ENCODE measurements at places on chromosomes 7 and 10.

GRCh38 chr7:120856198-120856597, 1.7 kb downstream of the TSPAN12 start:
- no peak for DNase-seq

GRCh38 chr7:105910172-105910571, 33.8 kb upstream of the ATXN7L1 start:
- no peak for DNase-seq

GRCh38 chr7:30791114-30791513, 19.9 kb downstream of the MINDY4 start:
- no peak for DNase-seq

DNA sequence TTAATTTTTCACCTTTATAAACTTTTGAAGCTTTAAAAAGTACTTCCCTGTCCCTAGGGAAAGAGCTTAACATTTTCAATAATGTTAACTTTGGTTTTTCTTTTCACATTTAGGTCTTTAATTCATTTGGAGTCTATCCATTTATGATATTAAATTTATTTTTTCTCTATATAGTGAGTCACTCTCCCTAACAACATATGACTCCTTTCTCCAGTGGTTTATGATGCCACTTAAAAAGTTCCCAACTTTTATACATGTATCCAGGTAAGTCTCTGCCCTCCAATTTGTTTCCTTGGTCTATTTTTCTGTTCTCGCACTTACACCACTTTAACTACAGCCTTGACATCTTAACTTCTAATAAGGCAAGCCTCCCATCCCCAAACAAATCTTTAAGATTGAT, 3.5 kb downstream of the CACUL1 start:
- no peak for DNase-seq

DNA sequence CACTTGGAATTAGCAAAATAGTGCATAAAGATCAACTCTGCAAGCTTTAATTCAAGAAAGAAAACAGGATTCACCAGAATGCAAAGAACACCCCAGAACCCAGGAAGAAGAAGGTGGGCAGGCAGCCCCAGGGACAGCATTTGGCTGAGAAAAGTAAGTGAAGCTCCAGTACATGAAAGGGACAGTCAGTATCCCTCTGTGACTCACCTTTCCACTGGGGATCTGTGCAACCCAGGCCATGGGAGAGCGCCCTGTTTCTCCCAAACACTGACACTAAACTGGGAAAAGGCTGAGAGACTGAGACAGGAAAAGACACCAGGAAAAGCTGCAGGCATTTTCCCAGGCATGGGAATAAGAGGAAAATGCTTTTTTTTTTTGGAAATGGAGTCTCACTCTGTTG, 28.2 kb downstream of the SNX13 start:
- no peak for DNase-seq

GRCh38 chr7:218896-219580, 26.7 kb downstream of the FAM20C start:
- DNase-seq, result no peak

DNA sequence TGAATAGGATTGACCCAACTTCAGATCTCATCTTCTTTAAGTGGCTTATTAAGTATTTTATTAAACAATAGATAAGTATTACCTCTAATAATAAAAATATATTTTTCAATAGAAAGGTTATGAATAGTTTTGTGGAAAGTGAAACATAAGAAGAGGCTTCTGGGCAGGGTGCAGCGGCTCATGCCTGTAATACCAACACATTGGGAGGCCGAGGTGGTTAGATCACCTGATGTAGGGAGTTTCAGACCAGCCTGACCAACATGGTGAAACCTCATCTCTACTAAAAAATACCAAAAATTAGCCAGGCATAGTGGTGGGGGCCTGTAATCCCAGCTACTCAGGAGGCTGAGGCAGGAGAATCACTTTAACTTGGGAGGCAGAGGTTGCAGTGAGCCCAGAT, 26.5 kb downstream of the GPR85 start:
- DNase-seq, result no peak

- no peak for DNase-seq
These were observed 1.1 kb downstream of the IL2RA start for GRCh38 chr10:6061056-6061455.

All from activated CD4-positive, alpha-beta T cell treated with anti-CD3 and anti-CD28 coated beads for 1 hour (primary cell).